ENCODE measurements at places on chromosomes 3 and 15.

- no peak for DNase-seq
Measured at GRCh38 chr15:90813796-90814190, 54.6 kb upstream of the FURIN start.

- DNase-seq = no peak
Measured at GRCh38 chr3:38154625-38155255, 10.6 kb upstream of the OXSR1 start.

GRCh38 chr3:23262766-23263165, 59.6 kb downstream of the UBE2E2 start:
- no peak for DNase-seq

DNA sequence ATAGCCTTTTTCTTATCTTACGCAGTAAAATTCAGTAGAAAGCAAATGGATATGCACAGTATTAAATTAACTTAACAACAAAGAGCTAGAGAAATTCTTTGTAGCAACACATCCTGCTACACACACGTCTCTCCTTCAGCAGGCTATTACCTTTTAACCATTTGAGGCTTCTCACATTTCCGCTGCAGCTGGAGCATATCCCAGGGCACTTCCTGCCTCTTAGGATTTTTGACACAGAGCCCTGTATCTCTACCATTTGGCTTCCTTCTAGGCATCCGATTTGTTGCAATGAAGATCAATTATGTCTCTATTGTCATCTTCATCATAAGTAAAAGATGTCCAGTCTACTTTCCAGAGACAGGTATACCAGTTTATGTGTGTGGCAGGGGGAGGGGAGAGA, 292.4 kb upstream of the CBLB start:
- DNase-seq = no peak

- no peak for DNase-seq
Measured at GRCh38 chr15:90004671-90005070, 3.5 kb downstream of the ZNF710 start.

- DNase-seq = no peak
Measured at GRCh38 chr3:108251265-108251664, 29.0 kb upstream of the IFT57 start.

GRCh38 chr3:120435621-120436020, 15.2 kb downstream of the FSTL1 start:
- no peak for DNase-seq

DNA sequence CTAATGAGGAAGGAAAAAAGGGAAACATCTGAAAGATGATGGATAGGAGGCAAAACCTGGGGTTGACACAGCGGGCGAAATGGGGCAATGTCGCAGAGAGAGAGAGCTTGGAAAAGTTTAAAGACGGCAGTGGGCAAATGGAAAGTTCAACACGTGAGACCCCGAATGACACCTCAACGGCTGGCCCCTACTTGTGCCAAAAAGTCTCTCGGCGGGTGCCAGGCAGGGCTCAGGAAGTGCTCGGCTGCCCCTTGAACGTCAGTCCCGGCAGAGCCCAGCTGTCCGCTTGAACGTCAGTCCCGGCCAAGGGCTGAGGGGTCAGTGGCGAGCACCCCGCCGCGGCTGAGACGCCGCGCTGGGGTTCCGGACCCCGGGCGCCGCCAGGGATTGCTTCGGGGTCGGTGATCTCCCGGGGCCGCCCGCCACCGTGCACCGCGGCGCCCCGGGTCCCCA, 658 bp downstream of the EOGT start:
- DNase-seq = no peak

GRCh38 chr15:65869954-65870871, 922 bp downstream of the RAB11A start:
- DNase-seq = no peak

DNA sequence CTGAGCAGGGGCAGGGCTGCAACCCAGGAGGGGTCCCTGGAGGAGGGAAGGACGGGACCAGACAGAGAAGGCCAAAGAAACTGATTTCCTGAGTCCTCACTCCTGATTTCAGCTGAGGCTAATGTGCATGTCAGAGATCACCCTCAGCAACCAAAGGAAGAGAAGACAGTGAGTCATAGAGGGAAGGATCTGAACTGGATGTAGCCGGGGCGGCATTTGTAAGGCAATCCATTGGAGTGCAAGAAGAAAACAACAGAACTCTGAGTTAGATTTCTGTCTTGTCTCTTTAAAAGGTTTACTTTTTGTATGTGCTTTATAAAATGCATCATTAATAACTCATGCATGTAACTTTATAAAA, 105.3 kb upstream of the AGBL1 start:
- DNase-seq = no peak

DNA sequence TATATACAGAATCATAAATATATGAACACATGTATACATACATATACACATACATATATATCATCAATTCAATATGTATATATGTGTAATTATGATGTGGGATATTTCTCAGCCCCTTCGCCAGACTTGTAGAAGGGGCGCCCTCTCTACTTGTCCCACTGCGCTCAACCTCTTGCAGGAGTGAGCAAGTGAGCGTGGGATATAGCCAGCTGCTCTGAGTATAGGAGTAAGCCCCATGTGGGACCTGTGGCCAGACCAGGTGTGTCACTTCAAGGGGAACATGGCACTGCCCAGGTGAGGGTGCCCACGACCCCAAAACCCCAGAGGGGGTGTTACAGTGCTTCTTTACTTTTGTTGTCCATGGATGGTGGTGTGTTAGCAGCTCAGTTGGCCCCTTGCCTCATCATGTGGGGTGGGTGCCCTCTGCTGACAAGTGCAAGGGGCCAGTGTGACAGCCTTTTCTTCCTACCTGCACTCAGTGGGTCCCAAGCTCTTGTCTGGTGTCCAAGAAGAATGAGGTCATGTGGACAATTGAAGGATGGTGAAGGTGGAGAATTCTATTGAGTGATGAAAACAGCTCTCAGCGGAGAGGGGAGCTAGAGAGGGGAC, 304.1 kb downstream of the UNC13C start:
- no peak for DNase-seq

DNA sequence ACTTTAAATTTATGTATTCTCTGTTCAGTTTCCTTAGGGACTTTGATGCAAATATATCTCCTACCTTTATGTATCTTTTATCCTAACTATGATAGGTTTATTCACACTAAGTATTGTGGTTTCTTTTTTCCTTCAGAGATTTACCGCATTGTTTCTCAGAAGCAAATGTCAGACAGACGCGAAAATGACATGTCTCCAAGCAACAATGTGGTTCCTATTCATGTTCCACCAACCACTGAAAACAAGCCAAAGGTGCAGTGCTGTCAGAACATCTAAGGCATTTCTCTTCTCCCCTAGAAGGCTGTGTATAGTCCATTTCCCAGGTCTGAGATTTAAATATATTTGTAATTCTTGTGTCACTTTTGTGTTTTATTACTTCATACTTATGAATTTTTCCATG, 18.3 kb downstream of the RAB11A start:
- no peak for DNase-seq

DNA sequence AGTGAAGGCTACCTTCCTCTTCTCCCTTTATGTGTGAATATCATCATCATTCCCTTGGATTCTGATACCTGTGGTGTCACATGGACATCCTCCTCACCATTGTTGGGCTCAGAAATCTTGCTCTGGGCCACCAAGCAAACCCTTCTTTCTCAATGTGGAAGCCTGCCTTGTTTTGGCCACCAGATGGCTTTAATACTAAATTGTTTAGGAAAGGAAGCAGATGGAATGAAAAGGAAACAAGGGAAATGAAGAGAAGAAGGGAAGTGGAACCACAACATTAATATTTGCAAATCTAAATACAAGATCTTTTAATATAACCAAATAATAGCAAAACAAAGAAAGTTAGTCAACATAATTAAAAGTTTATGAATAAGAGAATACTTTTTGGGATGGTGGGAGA, 14.0 kb downstream of the FAM227B start:
- DNase-seq = no peak

DNA sequence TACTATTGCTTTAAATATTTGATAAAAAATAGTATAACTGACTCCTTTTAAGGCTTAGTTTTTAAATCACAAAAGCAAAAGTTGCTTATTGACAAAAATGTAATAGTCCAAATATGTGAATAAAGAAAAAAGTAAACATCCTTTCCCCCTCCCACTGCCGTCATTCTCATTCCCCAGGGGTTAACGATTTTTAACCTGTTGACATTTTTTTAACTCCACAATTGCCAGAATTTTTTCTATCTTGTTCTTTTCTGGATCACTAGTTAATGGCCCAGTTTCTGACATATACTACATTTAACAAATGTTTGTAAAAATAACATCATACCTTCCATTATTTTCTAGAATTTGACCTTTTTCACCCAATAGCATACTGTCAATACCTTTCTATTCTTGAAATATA, 60.6 kb upstream of the TCF12 start:
- no peak for DNase-seq

DNA sequence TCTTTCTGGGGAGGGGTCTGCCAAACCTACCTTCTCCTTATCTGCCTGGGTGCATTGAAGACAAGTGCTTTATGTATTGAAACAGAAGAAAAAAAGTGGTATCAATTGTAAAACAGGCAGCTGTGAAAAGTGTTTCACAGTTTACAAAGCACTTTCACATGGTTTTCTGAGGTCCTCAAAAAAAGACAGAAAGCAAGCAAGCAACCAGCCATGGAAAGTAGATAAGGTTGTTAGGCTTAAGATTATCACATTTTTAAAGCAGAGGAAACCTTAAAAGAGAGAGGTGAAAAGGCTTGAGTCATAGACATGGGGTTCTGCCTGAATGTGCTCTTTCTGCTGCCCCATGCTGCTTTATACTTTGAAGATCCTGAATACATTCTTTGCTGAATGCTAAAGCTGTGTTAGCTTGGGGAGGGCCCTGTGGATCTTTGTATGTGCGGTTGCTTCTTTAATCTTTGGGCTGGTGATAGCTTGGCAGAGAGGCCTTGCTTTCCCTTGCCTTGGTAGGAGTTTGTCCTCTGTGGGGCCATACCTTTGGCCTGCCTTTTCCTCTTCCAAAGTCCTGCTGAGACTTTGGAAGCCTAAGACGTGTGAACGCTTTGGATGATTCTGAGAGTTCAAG, 2.6 kb downstream of the SMAD3 start:
- DNase-seq = no peak

- DNase-seq = no peak
Measured at GRCh38 chr15:53976844-53977392, 1.3 kb upstream of the UNC13C start.

DNA sequence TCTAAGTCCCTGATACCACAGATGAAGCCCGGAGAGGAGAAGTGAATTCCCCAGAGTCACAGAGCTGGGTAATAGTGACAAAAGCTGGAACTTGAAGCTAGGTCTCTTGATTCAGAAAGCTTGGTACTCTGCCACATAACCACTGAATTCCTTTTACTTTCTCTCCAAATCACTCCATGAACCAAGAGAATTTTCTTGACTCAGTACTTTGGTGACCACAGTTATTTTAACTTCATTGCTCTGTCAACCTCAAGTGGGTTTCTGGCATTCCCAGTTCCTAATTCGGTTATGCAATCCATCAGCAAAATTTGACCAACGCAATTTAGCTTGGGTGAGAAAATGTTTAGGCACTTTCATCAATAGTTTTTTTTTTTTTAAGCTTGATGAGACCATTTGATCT, 61.0 kb upstream of the PPARG start:
- no peak for DNase-seq

DNA sequence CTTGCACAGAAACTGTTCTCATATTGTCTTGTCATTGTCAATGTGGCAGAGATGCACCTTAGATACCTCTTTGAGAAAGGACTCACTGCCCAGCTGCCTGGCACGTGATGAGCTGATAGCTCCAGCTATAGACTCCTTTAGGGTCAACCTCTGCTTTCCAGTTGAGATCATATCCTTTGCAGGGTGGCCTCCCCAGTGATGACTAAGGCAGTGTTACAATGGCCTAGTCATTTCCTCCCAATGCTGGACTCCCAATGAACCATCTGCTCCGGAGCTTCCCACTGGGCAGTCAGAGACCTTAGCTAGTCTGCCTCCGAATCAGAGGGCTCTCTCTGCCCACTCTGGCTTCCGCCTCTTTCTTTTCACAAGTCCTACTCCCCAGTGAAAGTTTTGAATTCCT, 79.5 kb downstream of the CHRD start:
- no peak for DNase-seq

DNA sequence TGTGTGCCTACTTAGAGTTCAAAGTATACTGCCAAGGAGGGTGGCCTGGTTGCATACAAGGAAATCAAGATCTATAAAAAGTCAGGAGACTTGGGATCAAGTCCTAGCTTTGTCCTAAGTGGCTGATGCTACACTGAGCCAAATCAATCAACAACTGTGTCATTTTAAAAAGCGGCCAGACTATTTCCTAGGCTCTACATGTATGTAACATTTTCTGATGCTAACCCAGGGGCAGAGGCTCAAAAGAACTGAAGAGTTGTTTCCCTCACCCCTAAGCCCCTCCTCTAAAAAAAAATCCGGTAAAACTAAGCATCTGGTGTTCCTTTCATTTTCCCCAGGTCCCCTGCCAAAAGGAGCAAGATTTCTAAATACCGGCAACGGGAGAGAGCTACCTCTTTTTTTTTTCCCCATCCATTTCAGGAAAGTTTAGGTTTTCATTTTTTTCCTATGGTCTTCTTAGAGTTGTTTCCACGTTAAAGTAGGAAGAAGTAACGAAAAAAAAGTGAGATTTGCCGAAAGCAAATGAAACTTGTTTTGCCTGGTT, 18.8 kb upstream of the CHD2 start:
- DNase-seq = no peak

- no peak for DNase-seq
Measured at GRCh38 chr15:56207711-56208110, 36.0 kb downstream of the RFX7 start.

GRCh38 chr15:80182611-80183261, 29.9 kb downstream of the FAH start:
- DNase-seq = no peak

DNA sequence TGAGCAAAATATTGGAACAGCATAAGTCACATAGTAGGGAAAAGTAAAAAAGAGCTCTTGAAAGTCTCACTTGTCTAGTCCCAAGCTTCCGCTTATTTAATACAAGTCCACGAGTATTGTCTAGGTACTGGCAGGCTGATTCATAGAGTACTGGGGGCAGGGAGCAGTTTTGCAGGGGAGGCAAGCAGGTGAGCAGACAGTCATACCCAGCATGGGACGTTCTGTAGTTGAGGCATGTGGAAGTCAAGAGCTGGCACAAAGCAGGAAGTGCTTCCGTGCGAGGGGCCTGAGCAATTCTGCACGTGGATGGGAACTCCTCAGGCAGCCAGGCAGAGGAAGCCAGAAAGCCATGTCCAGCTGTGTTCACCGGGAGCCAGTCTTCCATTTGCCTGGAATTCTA, 287.6 kb downstream of the EPHB1 start:
- DNase-seq = no peak

- no peak for DNase-seq
Measured at GRCh38 chr3:171307046-171307585, 153.1 kb downstream of the TNIK start.

DNA sequence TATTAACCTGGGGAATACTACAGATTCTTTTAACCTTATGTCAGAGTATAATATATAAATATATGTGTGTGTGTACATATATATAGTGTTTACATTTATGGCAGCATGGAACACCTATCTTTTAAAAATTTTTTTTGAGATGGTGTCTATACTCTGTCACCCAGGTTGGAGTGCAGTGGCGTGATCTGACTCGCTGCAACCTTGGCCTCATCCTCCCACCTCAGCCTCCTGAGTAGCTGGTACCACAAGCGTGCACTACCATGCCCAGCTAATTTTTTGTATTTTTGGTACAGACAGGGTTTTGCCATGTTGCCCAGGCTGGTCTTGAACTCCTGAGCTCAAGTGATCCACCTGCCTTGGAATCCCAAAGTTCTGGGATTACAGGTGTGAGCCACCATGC, 18.5 kb upstream of the ERICH6 start:
- DNase-seq = no peak
